ENCODE measurements at places on chromosomes 4 and X.

- DNase-seq, result no peak
Observed at GRCh38 chr4:118760493-118760892, 75.3 kb downstream of the METTL14 start.

GRCh38 chr4:39823191-39823590 lies 125.3 kb downstream of the UBE2K start:
- no peak for DNase-seq

DNA sequence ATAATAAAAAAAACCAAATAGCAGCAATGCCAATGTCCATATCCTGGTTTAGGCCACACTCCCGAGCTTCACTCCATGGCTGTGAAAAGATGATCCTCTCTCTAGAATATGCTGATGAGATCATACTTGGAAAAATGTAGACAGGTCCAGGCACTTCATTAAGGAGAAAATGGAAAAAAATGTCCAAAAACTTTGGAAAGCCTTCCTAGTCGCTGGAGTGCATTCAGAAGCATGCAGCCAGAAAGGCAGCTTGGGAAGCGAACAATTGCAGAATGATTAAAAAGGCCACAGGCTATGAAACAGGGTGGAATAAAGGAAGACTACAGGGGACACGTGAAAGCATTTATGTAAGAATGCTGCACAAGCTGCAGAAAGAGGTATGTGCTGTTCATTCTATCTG lies 165.6 kb upstream of the HCCS start:
- DNase-seq, result no peak

DNA sequence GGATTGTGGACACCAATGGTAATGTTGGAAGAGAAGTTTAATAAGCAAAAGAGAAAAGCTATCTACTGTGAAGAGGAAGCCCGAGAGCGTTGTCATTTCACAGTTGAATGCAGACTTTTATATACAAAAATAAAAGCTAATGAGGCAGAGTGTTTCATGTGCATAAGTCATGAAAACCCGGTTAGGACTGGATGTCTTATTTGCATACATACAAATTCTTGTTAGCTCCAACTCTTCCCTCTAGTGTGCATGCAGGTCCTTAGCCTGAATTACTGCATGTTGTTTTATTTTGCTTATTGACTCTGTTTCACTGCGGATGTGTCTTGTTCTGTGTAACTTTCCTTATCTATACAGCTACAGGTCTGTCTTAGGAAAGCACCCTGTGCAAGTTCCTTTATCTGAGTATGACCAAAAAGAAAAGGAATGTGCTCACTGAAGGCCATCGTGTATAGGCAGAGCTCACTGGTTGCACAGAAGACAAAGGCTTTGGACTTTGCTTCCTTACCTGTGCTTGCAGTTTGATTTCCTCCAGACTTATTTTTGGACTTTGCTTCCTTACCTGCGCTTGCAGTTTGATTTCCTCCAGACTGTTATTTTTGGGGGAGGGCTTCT lies 25.1 kb upstream of the UGT2B11 start:
- DNase-seq, result no peak

GRCh38 chrX:110015915-110016314 lies 13.0 kb downstream of the TMEM164 start:
- DNase-seq, result no peak

- no peak for DNase-seq
Observed at GRCh38 chr4:40340030-40340429, 4.9 kb downstream of the CHRNA9 start.

DNA sequence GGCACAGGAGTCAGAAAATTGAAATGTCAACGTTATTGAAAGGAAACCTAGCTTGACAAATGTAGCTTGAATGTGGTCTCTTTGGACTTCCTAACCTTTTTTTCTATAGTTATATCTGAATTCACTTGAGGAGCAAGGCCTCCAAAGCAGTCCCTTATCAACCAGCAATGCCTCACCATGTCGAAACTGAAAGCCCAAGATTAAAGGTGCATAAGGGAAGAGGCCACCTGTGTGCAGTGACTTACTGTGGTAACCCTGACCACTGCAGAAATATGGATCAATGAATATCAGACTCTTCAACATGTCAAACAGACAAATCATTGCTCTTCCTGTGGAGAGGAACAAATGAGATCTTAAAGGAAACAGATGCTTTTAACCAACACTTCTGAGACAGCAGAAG lies 95.0 kb upstream of the GIMD1 start:
- DNase-seq, result no peak

- DNase-seq, result no peak
Observed at GRCh38 chr4:139726615-139727014, 61.0 kb downstream of the MGST2 start.

- DNase-seq, result no peak
Observed at GRCh38 chrX:119899125-119899524, 3.4 kb downstream of the AKAP14 start.

GRCh38 chr4:54958236-54958635 lies 167.2 kb downstream of the KDR start:
- no peak for DNase-seq

DNA sequence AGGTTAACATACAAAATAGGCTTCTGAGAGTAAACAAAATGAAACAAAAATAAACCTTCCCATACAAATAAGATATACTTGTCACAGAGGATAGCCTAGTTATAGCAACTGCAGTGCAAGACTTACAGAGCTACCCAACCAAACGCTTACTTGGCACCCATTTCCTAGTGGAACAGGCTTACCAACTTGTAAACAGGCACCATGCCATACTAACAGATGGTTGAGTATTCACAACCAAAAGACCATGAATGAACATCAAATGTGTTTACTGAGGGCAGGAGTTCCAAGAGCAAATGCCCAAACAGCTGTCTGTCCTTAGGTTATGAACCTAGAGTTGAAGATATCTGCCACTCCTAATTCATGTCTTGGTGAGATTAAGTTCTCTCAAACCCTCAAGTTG lies 2629.2 kb downstream of the PCDH7 start:
- DNase-seq, result peak; percentile 31

- no peak for DNase-seq
Observed at GRCh38 chr4:184234155-184234554, 16.5 kb upstream of the ENPP6 start.

GRCh38 chrX:13752141-13752540 lies 17.6 kb downstream of the OFD1 start:
- DNase-seq, result no peak

GRCh38 chrX:152907084-152907651 lies 9.3 kb downstream of the ZNF185 start:
- peak; percentile 74 for DNase-seq

DNA sequence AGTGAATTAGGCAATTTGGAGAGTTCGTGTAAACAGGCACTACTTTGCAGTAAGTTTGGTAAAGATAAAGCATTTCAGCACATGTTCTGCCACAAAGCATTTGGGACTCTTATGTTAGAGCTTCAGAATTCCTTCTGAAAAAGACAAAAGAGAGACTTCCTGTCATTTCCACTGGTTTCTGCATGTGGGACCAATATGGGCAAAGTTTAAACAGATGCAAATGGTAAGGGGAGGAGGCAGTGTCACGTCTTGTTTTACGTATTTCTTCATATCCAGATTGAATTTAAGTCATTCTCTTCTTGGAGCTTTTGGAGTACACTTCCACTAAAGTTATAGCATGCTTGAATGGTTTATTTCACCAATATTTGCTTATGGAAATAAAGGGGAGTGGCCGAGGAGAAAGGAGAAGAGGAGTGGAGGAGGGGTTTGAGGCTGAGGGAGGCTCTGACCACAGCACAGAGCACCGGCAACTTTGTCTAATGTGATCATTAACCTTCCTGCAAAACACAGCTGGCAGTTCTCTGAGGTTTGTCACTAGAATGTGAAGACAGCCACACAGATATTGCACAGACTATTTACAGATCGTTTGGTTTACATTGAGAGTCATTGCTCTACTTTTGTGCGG lies at the start of gene APELA:
Gene APELA, plus strand, starts transcription at position 479 of the 625 bp plus-strand sequence. CDS start 154 bp downstream, outside the sequence.
- no peak for DNase-seq

DNA sequence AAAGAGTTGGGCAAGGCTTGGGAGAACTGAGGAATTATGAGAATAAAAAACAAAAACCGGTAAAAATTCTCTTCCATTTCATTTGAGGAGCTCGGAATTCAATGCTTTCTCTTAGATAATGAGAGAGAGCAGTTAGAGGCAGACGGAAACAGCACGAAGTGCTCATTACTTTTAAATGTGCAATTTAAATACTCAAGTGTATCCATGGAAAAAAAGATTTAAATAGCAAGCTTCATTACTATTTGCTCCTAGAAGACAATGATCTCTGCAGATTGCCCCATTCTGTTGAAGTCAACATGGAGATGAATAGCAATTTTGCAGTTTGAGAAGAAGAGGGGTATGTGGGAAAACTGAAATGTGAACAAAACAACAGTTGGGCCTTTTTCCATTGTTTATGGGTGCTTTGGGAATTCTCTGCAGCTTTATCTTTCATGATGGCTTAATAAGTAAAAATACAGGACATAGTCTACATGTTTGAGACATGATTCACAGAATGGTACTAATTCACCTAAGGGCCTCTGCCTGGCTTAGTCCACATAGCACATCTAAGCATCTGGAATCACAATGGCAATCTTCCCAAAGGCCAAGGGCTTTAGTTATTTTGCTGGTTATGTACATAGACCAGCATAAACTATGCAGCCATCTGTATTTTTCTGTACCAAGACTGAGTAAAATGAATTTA lies 512.7 kb upstream of the FAT1 start:
- DNase-seq, result no peak

DNA sequence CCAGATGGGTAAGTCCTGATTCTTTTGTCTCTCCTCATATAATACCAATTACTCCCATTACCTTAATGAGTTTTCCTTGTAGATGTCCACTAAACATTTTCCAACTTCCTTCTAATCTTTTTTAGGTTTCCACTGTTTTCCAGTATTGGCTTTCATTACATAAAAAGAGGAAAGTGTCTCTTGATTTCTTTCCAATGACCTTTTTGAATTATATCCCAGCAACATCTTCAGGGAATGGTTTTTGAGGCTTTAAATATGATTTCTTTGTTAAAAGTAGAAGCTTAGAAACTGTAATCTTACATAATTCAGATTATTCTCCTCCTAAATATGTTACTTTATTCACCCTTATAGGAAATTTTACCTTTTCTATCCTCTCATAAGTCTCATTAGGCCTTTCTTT lies 135.0 kb downstream of the AWAT2 start:
- DNase-seq, result no peak

DNA sequence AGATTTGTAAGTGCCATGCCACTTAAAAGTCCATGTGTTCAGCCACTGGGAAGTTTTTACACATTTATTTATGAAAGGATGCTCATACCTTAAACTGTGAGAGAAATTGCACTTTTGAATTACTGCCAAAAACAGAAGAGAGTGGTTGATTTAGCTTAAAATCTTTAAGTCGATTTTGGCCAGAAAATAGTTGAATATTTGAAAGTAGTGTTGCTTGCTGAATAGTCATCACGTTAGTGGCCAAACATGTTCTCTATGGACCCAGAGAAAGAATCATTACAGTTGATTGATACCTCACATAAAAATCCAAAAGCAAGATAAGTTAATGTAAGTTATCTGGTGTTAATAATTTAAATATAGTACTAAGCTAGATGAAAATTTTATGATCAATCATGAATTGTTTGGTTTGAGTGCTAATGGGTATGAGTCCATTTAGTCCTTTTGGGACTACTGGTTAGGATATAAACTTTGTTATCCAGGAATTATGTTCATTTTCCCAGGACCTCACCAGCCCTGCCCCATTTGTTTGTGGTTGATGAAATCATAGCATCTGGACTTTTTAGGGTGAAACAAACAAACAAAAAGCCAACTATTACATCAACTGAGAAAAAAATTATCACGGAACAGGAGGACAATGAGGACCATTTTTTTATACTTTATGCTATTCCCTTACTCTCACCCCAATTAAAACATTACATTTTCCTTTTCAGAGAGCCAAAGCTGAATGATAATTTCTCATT lies 6.3 kb downstream of the GIMD1 start:
- no peak for DNase-seq

- no peak for DNase-seq
Observed at GRCh38 chrX:114152130-114152529, 431.8 kb upstream of the HTR2C start.

- no peak for DNase-seq
Observed at GRCh38 chr4:1506956-1507721, 100.9 kb upstream of the NKX1-1 start.

GRCh38 chrX:2960861-2961515 lies 31.8 kb upstream of the ARSD start:
- no peak for DNase-seq

- no peak for DNase-seq
Observed at GRCh38 chr4:155703486-155704247, 37.0 kb downstream of the GUCY1A1 start.

- no peak for DNase-seq
Observed at GRCh38 chr4:14091966-14092365, 464.4 kb upstream of the BOD1L1 start.

- DNase-seq, result no peak
Observed at GRCh38 chrX:21943460-21944135, 3.1 kb downstream of the SMS start.

Measured in NCI-H524 (cell line).